ENCODE measurements at places on chromosomes 6 and 20. TPM values are rescaled to one million over a fixed set of nuclear protein-coding genes. Genes with fewer than 3 reads are reported as not detected.

The CLDN20 gene
- not detected for polyA plus RNA-seq

The PPP1R14C gene
- not detected for polyA plus RNA-seq

The TREM2 gene
- 0.78 TPM for polyA plus RNA-seq

The THBD gene
- 7.4 TPM for polyA plus RNA-seq

The FAM83B gene
- not detected for polyA plus RNA-seq

The EFCAB8 gene
- not detected for polyA plus RNA-seq

The IL20RA gene
- polyA plus RNA-seq: not detected

- peak; percentile 36 for DNase-seq
These were observed 84.3 kb downstream of the CARMIL1 start for GRCh38 chr6:25363427-25363826.

DNA sequence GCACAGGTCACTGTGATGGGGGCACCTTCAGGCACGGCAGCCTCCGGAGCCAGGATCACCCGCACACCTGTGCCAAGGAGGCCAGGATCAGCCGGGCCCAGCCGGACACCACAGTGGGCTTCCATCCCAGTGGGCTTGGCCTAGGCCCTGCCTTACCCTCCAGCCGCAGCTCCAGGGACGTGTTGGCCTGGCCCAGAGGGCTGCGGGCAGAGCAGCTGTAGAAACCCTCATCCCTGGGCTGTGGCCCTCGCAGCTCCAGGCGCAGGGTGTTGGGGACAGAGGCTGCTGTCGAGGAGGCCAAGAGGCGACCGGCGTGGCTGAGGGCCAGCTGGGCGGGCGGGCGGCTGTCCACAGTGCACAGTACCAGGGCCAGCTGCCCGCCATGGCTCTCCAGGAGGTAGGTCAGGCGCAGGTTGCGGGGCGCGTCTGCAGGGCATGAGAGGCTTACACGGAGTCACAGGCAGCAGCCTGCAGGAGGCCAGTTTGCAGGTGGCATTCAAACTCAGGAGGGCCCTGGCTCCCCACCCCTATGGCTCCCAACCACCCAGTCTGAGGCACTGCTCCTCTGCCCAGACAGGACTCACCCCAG lies 11.0 kb upstream of the ADAM33 start:
- DNase-seq: no peak

GRCh38 chr6:119493980-119494379 lies 144.4 kb upstream of the MAN1A1 start:
- no peak for DNase-seq

GRCh38 chr20:48722737-48723191 lies 105.0 kb downstream of the PREX1 start:
- DNase-seq: peak; percentile 83

- no peak for DNase-seq
These were observed 590.6 kb downstream of the QKI start for GRCh38 chr6:164005004-164005711.

- DNase-seq: no peak
These were observed 191.9 kb upstream of the SLC35B3 start for GRCh38 chr6:8627085-8627861.

- DNase-seq: peak; percentile 100
These were observed 58.0 kb downstream of the SULF2 start for GRCh38 chr20:47727170-47727880.

- DNase-seq: no peak
These were observed 56.5 kb downstream of the PRR18 start for GRCh38 chr6:166251655-166252054.

DNA sequence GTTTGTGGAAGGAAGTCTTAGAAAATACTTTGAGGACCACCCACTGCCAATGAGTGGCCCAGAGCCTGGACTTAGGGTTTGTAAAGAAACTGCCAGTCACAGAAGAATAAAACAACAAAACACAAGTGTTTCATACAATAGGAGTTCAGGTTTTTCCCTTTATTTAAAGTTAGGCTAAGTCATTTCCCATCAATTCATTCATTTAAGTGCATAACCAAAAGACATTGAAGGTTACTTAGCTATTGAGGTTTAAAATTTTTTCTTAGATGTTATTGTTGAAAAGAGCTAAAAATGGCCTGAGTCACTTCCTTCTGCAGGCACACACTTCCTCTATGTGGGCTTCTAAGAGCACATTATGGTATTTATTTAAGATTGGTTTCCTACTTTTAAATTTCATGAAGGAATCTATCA lies 54.2 kb downstream of the ARMC2 start:
- peak; percentile 66 for DNase-seq

- no peak for DNase-seq
These were observed 44.4 kb downstream of the CDS2 start for GRCh38 chr20:5171064-5171789.

DNA sequence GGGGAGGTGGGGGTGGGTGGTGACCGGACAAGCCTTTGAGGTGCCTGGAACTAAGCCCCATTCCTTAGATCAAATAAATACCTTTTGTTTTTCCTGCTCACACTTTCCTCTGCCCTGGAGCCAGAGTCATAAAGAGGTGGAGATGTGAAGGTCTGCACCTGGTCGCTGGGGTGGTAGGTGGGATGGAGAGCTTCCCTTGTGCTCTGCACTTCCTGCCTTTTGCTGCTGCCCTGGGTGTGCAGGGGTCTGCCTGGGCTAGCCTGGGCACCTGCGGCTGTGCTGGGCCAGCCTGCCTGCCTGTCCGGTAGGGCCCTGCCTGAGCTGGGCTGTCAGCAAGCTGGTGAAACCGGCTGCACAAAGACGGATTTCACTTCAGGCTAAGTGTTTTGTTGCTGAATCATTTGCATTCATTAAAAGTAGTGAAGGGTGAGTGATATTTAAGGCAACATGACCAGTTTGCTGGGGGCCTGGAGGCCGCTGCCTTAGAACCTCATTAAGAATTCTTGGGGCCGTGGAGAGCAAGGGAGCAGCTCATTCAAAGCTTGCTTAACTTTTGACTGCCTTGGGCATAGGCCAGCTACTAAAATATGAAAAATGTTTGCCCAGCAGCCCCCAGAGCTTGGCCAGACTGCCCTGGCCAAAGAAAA lies 20.5 kb downstream of the PTK7 start:
- DNase-seq: no peak

DNA sequence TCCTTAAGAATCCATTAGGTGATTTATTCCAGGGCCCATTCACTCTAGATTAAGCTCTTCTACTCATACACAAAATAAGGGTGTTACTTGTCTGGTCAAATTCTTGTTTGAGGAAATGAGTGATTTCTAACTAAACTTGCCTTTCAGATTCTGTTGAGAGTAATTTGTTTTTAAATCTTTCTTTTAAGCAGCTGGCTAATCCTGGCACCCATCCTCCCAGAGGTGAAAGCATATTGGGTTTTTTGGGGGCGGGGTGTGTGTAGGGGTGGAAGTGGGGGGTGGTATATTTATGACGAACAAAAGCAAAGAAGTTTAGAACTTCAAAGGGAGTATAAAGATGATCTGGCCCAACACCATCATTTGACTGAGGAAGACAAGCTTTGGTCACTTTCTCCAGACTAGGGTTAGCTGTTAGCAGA lies 94.7 kb downstream of the RTN4IP1 start:
- no peak for DNase-seq

DNA sequence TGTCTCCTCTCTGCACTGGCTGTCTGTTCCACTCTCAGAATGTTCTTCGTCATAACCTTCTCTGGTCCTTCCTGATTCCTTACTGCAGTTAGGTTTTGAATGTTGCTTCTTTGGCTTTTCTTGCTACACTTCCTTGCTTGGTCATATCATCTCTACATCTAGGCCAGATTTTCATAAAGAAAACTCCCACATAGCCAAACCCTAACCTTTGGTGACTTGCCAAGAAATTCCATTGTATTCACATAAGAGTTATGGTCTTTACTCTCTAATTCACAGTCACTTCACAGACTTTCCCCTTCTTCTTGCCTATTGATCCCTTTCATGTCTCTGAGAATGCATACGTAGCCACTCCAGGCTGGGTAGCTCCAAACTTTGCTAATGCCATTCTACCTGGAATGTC lies 41.9 kb upstream of the SIM1 start:
- DNase-seq: no peak

GRCh38 chr6:28948782-28949486 lies 25.1 kb upstream of the TRIM27 start:
- DNase-seq: no peak

GRCh38 chr6:124682751-124683150 lies 279.5 kb upstream of the RNF217 start:
- DNase-seq: no peak

- DNase-seq: peak; percentile 40
These were observed 79.2 kb upstream of the RIPOR2 start for GRCh38 chr6:25014791-25015560.

- DNase-seq: no peak
These were observed 26.3 kb upstream of the APMAP start for GRCh38 chr20:25018841-25019240.

Measured in CD14-positive monocyte (primary cell).